ENCODE measurements at places on chromosomes 11 and 22.

DNA sequence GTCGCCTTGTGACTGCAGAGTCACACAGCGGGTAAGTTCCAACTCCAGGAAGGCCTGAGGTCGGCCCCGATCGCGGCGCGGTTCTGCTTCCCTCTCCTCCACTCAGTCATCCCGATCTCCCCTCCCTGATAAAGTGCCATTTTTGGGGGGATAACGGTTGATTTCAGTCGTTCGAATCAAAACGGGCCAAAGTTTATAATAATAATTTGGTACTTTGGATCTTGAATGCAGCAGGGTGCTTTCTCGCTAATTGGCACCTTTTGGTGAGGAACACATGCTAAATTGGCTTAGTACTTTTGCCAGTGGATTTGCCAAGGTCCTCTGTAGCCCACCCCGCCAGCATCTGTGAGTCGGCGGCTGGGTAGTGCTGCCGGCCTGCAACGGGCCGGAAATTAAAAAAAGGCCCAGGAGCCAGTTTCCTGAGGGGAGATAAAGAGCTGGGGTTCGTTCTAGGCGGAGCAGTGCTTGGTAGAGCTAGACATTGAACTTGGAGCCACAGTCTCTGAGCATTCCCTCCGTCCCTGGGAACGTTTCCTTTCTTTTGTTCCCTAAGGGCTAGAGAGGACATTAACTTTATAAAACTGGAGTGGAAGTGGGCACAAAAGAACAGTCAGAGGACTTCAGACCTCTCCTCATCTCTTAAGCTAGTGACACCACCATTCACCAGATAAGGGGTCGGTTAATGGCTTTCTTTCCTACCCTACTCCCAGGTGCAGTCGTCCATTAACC lies 997 bp downstream of the UBE2L3 start:
- DNase-seq = no peak

DNA sequence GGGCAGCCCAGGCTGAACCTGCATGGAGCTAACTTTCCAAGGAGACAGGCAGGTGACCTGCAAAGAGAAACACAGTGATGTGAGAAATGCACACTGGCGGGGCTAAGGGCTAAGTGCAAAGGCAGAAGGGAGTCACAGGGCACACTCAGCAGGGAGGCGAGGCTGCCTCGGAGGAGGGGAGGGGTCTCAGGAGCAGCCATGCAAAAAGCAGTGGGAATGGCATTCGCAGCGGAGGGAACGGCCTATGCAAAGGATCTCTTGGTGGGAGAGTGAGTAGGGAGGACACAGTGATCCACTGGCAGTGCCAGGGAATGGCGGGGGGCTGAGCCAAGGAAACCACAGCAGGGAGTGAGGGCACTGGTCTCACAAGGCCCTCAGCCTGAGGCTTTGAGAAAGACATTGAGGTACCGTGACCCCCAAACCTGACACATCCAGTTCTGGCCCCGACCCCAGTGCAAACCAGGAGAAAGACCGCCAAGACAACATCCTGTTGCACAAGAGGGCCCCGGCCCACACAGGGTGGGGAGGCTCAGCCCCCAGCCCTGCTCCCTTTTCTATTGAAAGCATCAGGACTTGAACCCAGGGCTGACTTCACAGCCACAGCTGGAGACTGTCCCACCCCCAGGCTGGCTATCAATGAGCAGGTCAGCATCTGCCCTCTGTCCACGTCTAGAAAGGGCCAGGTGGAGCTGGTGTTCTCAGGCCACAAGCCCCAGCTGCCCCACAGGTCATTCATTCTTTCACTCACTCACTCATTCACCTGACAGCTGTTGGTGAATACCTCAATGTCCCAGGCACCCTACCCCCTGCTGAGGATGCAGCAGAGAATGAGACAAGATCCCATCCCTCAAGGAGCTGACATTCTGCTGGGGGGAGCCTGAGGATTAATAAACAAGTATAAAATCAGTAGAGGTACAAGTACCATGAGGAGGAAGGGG lies 50.7 kb downstream of the IGLL1 start:
- no peak for DNase-seq

- no peak for DNase-seq
Measured at GRCh38 chr22:17982572-17983141, 41.7 kb downstream of the MICAL3 start.

GRCh38 chr11:110062247-110062646 lies 30.9 kb upstream of the ZC3H12C start:
- DNase-seq = no peak

DNA sequence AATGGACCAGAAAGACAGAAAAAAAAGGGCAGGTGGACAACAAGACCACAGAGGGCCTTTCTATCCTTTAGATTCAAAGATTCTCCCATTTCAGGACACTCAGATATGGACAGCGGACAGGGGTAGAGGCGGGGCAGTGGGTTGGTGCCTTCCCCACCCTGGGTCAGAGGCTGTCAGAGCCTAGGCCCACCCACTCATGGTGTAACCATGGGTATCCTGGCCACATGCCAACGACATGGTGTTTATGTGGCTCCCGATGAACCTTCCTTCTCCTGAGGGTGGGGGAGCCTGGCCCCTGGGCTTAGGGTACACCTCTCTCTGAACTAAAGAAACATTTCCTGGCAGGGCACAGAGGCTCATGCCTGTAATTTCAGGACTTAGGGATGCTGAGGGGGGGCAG lies 14.3 kb upstream of the P2RY2 start:
- no peak for DNase-seq

GRCh38 chr11:12106101-12106500 lies 4.3 kb upstream of the MICAL2 start:
- no peak for DNase-seq

GRCh38 chr22:22951035-22951434 lies 63.4 kb downstream of the IGLL5 start:
- no peak for DNase-seq

DNA sequence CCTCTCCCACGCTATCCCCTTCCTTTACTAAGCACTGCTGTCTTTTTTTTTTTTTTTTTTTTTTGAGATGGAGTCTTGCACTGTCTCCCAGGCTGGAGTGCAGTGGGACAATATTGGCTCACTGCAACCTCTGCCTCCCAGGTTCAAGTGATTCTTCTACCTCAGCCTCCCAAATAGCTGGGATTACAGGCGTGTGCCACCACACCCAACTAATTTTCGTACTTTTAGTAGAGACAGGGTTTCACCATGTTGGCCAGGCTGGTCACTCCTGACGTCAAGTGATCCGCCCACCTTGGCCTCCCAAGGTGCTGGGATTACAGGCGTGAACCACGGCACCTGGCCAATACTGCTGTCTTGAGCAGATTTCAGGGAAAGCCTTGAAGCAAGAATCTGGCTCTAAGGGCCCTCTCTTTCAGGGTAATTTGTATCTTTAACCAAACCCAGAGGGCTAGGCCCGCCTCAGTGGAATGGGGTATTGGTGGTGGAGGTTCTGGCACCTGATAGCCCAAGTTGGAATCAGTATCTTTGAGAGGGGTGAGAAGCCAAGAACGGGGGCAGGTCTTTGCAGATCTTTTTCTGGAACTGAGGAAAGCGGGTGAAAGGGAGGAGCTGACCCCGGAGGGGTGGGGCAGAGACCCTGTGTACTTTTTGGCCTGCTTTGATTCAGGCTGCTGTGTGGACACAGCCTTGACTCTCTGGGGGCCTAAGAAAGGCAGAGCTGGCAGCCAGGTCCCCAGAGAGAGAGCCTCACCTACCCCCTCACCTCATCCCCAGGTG lies 37.0 kb downstream of the TRIOBP start:
- DNase-seq = no peak

DNA sequence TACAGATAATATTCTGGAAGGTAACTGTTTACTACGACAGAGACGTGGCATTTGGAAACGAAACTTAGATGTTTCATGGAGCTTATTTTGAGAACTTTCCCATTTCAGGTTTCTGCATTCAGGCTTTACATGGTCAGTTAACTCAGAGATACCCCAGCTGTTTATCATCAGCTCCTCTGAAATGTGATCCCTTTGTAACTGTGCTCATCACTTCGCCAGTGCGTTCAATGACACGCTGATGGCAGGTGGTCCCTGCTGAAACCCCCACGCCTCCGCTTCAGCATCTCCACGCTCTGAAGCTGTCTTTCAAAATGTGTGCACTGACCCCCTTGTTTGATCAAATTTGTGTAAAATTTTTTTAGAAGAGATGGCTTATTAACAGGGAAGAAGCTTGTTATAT lies 30.5 kb downstream of the ALG12 start:
- DNase-seq = no peak

DNA sequence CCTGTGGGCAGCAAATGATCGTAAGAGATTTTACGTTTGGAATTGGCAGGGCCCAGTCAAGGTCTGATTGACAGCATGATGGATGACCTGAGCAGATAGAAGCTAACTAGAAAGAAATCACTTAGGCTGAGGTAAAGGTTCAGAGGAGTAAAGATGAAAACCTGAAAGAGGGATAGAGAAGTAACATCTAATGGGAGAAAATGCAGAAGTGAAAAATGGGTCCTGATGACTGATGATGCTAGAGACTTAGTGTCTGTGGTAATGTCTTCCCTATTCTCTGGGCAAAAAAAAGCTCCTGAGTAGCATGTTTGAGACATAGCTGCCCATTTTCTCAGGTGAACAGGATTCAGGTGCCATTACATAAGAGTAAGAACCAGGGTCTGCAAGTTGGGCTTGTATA lies 628.8 kb upstream of the ANO5 start:
- DNase-seq = no peak
